ENCODE measurements at places on chromosomes 11 and 22.

GRCh38 chr11:104934594-104934993, 33.8 kb downstream of the CASP4 start:
- DNase-seq: no peak

DNA sequence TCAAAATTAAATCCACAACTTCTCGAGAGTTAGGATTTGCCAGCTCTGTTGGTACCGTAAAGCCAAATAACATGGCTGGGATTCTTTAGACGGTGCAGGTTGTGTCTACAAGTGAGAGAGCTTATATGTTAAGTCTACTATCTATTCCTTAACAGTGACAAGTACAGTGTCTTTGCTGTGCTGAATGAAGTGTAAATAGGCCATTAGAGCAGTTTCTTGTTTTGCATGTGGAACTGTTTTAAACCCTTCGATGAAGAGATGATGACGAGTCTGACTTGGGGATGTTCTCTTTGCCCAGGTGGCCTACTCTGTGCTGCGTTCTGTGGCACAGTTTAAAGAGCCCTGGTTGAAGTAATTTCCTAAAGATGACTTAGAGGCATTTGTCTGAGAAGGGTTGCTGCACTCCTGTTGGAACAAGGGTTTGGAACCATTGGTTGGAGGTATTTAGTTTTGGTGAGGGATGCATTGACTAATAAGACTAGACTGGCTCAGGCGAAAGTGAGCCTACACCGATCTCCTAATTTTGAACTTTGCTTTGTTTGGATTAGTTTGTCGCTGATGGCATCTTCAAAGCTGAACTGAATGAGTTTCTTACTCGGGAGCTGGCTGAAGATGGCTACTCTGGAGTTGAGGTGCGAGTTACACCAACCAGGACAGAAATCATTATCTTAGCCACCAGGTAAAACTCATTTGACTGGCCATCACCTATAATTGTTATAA, 988 bp downstream of the RPS3 start:
- peak; percentile 45 for DNase-seq

DNA sequence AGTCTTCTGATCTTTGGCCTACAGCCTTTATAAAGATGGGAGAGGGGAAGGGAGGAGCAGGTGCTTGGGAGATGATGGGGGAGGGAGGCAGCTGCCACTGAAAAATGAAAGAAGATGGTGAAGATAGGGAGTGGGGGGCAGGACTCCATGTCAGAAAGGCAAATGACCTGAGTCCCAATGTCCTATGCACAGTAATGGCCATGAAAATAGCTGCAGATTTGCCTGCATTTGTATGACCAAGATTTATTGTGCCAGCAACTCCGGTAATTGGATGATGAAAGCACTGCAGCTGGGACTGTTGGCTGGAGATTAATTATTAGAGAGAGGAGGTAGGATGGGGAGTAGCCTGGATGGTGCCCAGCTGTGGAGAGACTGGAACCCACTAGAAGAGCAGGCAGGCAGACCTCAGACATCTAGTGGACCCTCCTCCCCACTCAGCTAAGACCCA, 36.1 kb downstream of the NEU3 start:
- DNase-seq: no peak

DNA sequence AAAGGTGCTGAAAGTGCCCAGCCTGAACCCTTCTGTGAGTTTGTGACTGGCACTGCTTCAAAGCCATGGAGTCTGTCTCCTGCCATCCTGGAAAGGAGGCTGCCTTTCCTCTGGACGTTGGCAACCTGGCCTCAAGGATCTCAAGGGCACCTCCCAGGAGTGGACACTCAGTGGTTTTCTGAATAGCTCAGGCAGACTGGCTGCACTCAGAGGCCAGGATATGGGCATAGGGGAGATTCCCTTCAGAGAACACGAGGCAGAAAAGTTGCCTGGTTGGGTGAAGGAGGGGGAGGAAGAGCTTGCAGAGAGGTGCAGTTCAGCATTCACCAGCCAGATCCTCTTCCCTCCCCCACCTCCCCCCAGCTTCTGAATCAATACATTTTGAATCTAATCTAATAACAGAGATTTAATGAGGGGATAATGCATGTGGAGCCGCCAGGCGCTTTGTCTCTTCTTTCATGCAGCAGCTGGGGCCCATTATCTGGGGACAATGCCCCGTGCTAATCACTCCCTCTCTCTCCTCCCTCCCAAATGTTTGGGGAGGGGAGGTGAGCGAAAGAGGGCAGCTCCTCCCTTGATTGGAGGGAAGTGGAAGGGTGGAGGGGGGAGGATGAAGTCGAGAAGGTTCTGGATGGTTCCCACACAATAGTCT, 17.7 kb downstream of the HTR3A start:
- no peak for DNase-seq

- DNase-seq: no peak
Observed at GRCh38 chr11:80239217-80239616, 798.4 kb upstream of the TENM4 start.

DNA sequence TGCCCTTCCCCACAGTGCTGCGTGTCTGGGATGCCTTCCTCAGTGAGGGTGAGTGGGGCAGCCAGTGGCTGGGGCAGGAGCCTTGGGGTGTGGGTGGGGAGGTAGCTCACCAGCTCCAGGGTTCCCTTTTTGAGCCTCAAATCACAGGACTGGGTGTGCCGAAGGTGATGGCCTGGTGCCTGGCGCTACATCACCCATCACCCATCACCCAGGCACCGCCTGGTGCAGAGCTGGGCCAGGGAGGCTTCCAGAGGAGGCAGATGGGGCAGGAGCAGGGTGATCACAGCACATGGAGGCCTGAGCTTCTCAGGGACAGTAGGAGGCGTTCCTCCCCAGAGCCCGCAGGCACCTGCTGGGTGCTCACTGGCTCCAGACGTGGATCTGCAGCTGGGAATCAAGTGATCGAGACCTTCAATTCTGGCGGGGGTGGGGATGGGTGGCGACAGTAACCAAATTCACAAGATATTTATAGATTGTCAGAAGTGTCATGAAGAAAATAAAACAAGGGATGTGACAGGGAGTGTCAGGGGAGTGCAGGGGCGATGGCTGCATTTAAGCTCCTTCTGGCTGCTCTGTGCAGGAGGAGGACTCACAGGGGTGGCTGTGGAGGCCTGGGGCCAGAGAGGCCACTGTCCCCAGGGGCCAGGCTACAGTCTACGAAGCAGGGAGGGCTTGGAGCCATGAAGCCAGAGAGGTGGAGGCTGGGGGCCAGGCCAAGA, 3.2 kb downstream of the TBC1D10C start:
- no peak for DNase-seq

Measured in ELR (cell line).